GM04503 (cell line): ENCODE measurements at places on chromosomes 3 and 15.

DNA sequence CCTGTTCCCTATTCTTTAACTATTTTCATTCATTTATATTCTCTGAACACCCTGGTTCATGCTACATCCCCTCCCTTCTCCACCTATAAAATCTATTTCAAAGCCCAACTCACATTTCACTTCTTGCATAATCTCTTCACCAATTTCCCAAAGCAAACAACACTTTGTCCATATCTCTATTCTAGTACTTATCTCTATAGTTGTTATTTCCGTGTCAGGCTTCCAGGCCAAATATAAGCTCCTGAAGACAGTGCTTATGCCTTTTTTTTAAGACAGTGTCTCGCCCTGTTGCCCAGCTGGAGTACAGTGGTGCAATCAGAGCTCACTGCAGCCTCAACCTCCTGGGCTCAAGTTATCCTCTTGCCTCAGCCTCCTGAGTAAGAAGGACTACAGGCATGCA lies 43.6 kb downstream of the DNAH12 start:
- DNase-seq = no peak

GRCh38 chr3:45605534-45605933 lies 11.0 kb downstream of the LIMD1 start:
- DNase-seq = no peak

DNA sequence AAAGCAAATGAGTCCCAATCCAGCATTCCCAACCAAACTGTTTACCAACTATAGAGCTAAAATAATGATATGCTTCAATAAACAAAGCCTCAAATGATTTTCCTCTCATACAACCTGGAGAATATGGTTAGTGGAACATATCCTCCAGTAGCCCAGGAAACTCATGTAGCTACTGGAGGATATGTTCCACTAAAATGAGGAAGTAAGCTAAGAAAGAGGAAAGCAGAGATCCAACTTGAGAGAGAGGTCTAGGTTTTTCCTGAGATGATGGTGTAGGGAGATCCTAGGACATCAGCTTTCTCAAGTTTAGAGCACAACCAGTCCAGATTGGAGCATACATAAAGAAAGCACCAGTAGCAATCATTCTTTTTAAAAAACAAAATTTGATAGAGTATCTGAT lies 44.6 kb upstream of the SLC4A7 start:
- DNase-seq = no peak

GRCh38 chr3:190497811-190498210 lies 16.1 kb upstream of the IL1RAP start:
- DNase-seq = no peak

DNA sequence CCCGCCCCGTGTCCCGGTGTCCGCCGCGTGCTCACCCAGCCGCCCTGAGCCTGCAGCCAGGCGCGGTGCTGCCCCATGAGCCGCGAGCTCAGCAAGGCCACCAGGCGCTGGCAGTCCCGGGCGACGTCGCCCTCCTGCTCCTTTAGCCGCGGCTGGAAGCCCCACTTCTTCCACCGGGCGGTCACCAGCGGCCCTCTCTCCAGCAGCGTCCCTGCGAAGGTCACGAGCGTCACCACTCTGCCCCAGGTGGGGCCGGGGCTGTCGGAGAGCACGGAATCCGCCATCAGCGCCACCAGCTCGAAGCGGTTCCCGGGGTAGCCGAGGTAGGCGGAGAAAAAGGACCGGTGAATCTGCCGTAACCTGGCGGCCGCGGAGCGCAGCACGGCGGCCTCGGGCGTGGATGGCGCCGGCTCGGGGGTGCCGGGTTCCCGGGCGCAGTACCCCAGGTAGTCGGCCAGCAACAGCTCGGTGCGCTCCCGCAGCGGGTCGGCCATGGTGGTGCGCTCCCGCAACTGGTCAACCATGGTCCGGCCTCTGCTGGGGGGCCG lies 298 bp downstream of the BCL2L10 start:
- no peak for DNase-seq

DNA sequence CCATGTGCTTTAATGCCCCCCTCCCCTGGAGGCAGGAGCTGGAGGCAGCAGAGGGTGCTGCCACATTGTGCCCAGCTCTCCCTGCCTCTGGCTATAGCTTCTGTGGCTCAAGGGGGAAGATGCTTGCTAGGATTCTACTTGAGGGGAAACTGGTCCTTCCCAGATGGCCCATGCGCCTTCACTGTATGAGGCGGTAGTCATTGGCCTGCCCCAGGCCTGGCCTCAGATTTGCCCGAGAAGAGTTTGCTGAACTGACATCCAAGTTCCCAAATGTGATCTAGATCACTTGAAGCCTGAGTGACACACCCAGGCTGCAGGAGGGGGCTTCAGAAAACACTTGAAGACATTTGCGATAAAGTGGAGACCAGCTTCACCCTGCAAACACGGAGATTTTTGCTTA lies 4.1 kb downstream of the SYNM start:
- DNase-seq = no peak

DNA sequence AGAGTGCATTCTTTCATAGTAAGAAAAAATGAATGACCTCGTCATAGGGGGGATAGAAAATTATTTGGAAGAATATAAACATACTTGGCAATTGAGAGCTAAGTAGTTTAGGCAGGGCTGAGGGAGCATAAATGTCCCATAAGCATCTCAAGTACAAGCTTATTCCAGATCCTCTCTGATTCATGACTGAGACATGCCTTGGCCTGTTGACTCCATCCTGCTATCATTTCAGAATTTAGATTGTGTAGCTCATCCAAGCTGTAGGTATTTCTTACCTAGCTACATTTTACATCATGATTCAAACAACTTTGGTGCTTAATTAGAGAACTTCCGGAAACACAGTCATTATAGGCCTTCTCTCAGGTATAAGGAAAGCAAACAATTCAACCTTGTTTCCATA lies 12.3 kb downstream of the POGLUT1 start:
- DNase-seq = no peak

DNA sequence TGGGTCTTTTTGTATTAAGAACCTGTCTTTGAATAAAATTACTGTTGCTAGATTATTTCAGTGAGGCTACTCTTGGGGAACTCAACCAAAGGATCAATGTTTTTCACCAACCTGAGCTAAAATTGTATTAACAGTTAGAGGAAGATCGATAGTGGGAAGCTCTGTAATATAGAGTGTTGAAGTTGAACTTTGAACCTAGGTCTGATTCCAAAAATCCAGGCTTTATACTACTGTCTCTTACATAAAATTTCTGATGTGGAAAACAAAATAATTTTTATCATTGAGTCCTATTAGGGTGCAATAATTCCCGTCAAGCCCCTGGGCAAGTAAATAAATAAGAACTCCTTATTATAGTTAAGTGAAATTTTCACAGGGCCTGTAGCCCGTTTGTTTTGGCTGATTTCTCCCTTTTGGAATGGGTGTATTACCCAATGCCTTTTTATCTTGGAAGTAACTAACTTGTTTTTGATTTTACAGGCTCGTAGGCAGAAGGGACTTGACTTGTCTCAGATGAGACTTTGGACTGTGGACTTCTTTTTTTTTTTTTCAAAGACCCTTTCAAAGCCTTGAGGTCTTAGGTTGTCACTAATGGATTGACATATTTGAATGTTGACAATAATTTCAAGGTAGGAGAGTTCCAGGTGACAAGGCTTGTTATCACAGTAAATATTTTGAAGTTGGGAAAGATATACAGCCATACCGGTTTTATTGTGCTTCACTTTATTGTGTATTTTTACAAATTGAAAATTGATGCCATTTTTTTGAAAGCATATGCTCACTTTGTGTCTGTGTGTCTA lies 276.1 kb downstream of the NFKBIZ start:
- no peak for DNase-seq

- DNase-seq = no peak
Observed at GRCh38 chr3:16456784-16457415, 56.6 kb downstream of the RFTN1 start.

- DNase-seq = peak; percentile 87
Observed at GRCh38 chr15:42575188-42576039, at the start of gene STARD9. STARD9 (plus strand) TSS chr15:42575606; CDS start chr15:42575716, 110 bp downstream.

- DNase-seq = no peak
Observed at GRCh38 chr3:52447512-52448355, 2.8 kb upstream of the SEMA3G start.

DNA sequence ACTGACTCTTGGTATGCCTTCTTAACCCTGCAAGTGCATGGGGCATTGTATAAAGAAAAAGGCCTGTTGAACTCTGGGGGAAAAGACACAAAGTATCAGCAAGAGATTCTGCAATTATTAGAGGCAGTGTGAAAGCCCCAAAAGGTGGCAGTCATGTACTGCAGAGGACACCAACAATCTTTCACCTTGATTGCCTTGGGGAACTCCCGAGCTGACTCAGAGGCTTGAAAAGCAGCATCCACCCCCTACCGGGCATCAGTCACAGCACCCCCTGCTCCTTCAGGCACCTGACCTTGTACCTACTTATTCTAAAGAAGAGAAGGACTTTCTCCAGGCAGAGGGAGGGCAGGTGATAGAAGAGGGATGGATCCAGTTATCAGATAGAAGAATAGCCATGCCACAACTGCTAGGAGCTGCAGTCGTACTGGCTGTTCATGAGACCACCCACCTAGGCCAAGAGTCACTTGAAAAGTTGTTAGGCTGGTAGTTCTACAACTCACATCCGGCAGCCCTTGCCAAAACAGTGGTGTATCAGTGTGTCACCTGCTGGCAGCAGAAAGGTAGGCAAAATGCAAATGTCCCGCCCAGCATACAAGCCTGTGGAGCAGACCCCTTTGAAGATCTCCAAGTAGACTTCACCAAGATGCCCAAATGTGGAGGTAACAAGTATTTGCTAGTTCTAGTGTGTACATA lies 241.6 kb upstream of the CNTN6 start:
- no peak for DNase-seq

GRCh38 chr3:30332196-30333021 lies 274.0 kb upstream of the TGFBR2 start:
- no peak for DNase-seq

DNA sequence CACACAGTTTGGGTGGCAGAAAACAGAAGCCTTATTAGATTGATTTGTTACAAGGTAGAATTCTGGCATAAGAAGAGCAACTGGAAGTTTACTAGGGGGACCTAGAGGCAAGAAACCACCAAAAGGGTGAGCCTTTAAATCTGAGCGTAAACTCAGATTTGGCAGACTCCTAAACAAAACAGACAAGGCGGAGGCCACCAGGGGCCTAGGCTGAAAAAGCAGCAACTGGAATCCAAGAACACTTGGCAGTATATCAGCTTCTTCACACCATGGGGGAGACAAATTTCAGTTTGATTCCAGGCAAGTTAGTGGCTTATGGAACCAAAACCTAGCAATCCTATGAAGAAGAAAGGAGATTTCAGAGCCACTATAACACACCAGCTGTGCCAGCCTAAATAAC lies 220.0 kb downstream of the C3orf38 start:
- no peak for DNase-seq
